ENCODE measurements at places on chromosomes 7 and 10.

- H3K4me1 ChIP-seq = no peaks in the 10 kb centered on the region
- H3K27ac ChIP-seq = no peak overlapping the region
- H3K27me3 ChIP-seq = peaks cover 40% of the 10 kb centered on the region
These were observed 281.6 kb upstream of the ZNF32 start for GRCh38 chr10:43930243-43930642.

DNA sequence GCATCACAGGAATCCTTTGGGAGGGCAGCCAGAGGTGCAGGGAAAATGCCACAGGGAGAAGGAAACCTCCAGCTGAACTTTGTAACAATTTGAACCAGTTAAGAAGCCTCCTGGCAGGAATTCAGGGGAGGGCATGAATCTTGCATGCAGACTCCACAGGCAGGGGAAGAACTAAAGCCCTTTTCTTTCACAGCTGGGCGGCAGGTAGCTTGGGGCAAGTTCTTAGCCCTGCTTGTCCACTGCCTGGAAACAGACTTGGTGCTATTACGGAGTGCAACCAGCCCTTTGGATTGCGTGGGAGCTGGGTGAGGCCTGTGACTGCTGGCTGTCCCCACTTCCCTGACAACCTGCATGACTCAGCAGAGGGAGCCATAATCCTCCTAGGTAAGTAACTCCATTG lies 51.7 kb upstream of the ADAM12 start:
- H3K4me1 ChIP-seq = peaks cover 7% of the 10 kb centered on the region
- DNase-seq = no peak
- H3K36me3 ChIP-seq = no peaks in the 10 kb centered on the region
- no peak overlapping the region for H3K27ac ChIP-seq
- H3K27me3 ChIP-seq = no peaks in the 10 kb centered on the region

DNA sequence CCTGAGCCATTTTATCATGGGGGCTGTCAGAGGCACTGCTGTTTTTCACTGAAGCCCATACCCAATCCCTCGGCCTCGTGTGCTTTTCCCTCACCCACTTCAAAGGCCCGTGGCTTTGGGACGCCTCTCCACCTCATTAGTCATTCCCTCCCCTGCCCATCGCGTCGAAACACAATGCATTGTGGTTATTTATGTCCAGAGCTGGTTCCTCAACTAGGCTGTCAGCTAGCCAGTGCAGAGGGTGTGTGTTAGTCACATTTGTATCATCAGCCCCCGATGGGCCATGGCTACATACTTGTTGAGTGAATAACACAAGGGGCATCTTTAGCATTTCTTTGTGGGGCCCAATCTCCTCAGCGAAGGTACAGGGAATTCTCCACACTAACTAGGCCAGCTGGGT lies 3.8 kb upstream of the CRCP start:
- H3K4me3 ChIP-seq = no peak overlapping the region
- H3K36me3 ChIP-seq = peaks cover 16% of the 10 kb centered on the region
- DNase-seq = no peak
- no peak overlapping the region for H3K27ac ChIP-seq

DNA sequence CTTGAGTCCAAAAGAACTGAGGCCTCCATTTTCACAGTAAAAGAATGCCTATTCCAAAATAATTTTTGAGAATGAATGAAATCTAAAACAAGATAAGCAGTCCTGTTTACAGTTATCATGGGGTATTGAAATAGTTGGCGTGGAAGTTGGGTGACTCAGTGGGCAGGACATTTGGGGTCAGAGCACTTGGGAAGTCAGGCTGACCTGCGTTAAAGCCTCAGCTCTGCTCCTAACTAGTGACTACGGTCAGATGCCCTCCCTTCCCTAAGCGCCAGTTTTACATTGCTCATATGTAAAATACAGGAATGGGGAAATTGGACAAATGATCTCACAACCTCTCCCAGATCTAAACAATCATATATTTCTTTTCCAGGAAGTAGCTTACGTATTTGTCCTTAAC lies 2.3 kb upstream of the PAPSS2 start:
- no peak overlapping the region for H3K4me3 ChIP-seq
- H3K27me3 ChIP-seq = peaks cover 74% of the 10 kb centered on the region
- H3K4me1 ChIP-seq = peaks cover 9% of the 10 kb centered on the region
- peaks cover 7% of the 10 kb centered on the region for H3K36me3 ChIP-seq
- no peak for DNase-seq

GRCh38 chr10:26574783-26575182 lies 122.7 kb upstream of the PDSS1 start:
- H3K4me1 ChIP-seq = peaks cover 5% of the 10 kb centered on the region
- peaks cover 23% of the 10 kb centered on the region for H3K36me3 ChIP-seq
- no peak overlapping the region for H3K4me3 ChIP-seq
- H3K27me3 ChIP-seq = no peaks in the 10 kb centered on the region

DNA sequence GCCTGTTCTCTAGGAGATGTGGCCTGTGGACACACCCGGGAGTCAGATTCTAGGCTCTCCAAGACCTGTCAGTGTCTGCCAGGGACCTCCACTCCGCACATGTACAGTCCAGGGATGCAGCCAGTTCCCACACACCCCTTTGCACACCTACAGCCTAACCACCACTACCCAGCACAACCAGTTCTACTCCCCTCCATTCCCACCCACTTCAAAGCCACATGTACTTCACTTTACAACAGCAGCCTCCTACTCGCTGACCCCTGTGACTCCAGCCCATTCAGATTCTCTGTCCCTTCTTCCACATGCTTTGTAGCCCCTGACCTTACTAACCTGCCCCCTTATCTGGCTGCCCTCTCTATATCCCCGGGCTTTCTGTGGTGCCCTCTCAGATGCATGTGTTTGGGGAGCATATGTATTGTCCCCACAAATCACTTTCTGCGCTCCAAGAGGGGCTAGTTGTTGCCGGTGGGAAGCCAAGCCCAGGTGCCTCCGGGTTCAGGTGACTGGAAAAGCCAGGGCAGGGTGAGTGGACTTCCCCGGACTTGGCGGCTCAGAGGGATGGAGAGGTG lies 7.2 kb downstream of the LBX1 start:
- DNase-seq = no peak
- peaks cover 5% of the 10 kb centered on the region for H3K36me3 ChIP-seq
- H3K4me3 ChIP-seq = peak overlapping the region; percentile 65
- H3K27ac ChIP-seq = no peak overlapping the region
- H3K4me1 ChIP-seq = peaks cover 27% of the 10 kb centered on the region

GRCh38 chr10:129120441-129120840 lies 346.6 kb upstream of the MGMT start:
- H3K4me3 ChIP-seq = no peak overlapping the region
- H3K27ac ChIP-seq = no peak overlapping the region
- no peaks in the 10 kb centered on the region for H3K4me1 ChIP-seq
- no peak for DNase-seq
- peaks cover 5% of the 10 kb centered on the region for H3K36me3 ChIP-seq

GRCh38 chr7:102069931-102070629 lies 216.6 kb upstream of the SH2B2 start:
- no peaks in the 10 kb centered on the region for H3K36me3 ChIP-seq
- H3K4me1 ChIP-seq = peaks cover 2% of the 10 kb centered on the region
- H3K27me3 ChIP-seq = no peaks in the 10 kb centered on the region

DNA sequence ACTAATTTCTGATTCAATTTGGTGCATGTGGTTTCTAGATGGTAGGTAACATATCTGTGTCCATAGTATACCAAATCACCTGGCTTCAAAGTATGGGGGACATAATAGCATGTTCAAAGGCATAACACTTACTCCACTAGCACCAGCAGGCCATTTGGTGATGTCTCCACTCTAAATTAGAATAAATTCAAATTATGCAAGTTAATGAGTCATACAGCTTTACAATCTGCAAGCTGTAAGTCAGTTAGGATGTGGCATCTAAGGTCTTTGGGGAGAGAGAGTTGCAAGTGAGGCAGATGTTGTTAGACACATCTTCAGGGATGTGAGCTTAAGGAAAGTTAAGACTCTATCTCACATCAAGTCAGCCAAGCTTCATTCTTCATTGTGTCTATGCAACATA lies 506.4 kb upstream of the GRM3 start:
- H3K36me3 ChIP-seq = no peaks in the 10 kb centered on the region
- H3K4me1 ChIP-seq = no peaks in the 10 kb centered on the region
- no peak overlapping the region for H3K4me3 ChIP-seq
- H3K27me3 ChIP-seq = no peaks in the 10 kb centered on the region
- H3K27ac ChIP-seq = no peak overlapping the region
- DNase-seq = no peak

DNA sequence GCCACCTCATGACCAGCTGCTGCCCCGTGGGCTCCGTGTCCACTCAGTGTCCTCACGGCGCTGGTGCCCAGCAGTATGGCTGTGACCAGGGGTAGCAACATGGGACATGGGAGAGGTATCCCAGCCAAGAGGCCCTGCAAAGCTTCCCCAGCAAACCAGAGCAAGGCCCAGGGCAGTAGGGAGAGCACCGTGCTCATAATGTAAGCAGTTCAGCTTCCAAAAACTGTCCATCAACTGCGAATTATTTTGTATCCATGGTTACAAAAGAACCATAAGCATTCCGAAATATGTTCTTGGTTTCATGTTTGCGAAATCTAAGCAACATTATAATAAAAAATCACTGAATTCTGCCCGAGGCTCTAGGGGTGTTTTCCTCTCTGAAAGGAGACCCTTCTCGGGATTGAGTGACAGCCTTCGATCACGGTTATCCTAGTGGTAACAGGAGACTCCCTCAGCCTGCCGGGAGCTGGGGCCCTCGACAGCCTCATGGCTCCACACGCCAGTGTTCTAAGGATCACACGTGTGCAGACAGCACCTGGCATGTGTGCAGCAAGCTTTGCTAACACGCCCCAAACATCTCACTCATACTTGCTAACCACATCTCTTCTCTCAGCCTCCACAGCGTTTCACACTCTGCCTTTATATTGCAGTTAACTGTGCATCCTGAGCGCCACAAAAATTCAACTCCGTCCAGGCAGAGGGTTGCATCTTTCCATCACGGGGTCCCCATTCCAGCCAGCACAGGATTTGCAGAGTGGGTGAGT lies 117.6 kb downstream of the DIP2C start:
- peaks cover 54% of the 10 kb centered on the region for H3K27me3 ChIP-seq
- H3K36me3 ChIP-seq = no peaks in the 10 kb centered on the region
- H3K4me1 ChIP-seq = peaks cover 2% of the 10 kb centered on the region
- no peak for DNase-seq

DNA sequence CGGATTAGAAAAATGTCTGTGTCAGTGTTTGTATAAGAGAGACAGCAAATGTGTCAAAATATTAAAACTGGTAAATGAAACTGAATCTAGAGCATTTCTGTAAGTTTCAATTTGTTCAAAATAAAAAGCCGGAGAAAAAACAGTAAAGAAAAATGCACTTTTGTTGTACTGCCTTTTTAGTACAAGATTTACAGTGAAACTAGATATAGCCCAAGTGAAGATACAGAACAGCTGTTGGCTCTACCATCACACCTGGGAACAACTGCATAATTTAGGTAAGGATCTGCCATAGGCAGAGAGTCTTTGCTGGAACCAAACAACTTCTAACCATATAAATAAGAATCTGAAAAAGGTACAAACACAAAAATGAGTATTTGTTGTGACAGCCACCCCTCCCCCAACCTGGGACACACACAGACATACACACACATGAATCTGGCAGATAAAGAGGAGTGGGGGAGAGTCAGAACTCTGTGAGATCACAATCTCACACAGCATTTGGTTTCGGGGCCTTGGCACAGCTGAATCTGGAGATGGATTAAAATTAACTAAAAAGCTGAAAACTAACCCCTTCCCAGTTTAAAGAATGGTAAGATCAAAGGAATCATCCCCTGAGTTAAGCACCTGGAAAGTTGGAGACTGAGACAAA lies 54.8 kb downstream of the DPY19L1 start:
- no peaks in the 10 kb centered on the region for H3K4me1 ChIP-seq
- H3K36me3 ChIP-seq = no peaks in the 10 kb centered on the region
- no peaks in the 10 kb centered on the region for H3K27me3 ChIP-seq
- H3K4me3 ChIP-seq = no peak overlapping the region

- H3K27ac ChIP-seq = no peak overlapping the region
- peaks cover 19% of the 10 kb centered on the region for H3K27me3 ChIP-seq
- DNase-seq = no peak
- no peak overlapping the region for H3K4me3 ChIP-seq
- no peaks in the 10 kb centered on the region for H3K36me3 ChIP-seq
These were observed 95.5 kb downstream of the EBF3 start for GRCh38 chr10:129868449-129869035.

- H3K27ac ChIP-seq = no peak overlapping the region
- no peaks in the 10 kb centered on the region for H3K27me3 ChIP-seq
- DNase-seq = no peak
These were observed 41.9 kb downstream of the PRPF18 start for GRCh38 chr10:13628661-13629060.

- no peak overlapping the region for H3K4me3 ChIP-seq
- H3K4me1 ChIP-seq = no peaks in the 10 kb centered on the region
- H3K27me3 ChIP-seq = no peaks in the 10 kb centered on the region
- no peaks in the 10 kb centered on the region for H3K36me3 ChIP-seq
These were observed 724.5 kb upstream of the POT1 start for GRCh38 chr7:125654076-125654475.

- no peak overlapping the region for H3K4me3 ChIP-seq
- H3K4me1 ChIP-seq = peaks cover 27% of the 10 kb centered on the region
- no peak overlapping the region for H3K27ac ChIP-seq
- no peak for DNase-seq
- H3K36me3 ChIP-seq = peaks cover 4% of the 10 kb centered on the region
- H3K27me3 ChIP-seq = peaks cover 9% of the 10 kb centered on the region
These were observed 46.7 kb upstream of the ZMIZ1 start for GRCh38 chr10:79021948-79022499.

DNA sequence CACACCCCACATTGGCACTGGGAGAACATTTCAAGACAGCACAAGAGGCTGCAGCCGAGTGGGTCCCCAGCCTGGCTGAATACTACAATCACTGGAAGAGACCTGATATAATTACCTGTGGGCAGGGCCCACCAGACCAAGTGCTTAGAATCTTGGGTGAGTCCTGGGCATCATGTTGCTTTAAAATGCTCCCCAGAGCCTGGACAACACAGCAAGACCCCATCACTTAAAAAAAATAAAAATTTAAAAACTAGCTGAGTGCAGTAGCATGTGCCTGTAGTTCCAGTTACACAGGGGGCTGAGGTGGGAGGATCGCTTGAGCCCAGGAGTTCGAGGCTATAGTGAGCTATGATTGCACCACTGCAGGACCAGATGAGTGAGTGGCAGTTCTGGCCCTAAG lies 28.1 kb downstream of the FAM171A1 start:
- no peaks in the 10 kb centered on the region for H3K4me1 ChIP-seq
- H3K36me3 ChIP-seq = peaks cover 3% of the 10 kb centered on the region
- H3K27me3 ChIP-seq = peaks cover 76% of the 10 kb centered on the region
- DNase-seq = no peak
- H3K27ac ChIP-seq = no peak overlapping the region

DNA sequence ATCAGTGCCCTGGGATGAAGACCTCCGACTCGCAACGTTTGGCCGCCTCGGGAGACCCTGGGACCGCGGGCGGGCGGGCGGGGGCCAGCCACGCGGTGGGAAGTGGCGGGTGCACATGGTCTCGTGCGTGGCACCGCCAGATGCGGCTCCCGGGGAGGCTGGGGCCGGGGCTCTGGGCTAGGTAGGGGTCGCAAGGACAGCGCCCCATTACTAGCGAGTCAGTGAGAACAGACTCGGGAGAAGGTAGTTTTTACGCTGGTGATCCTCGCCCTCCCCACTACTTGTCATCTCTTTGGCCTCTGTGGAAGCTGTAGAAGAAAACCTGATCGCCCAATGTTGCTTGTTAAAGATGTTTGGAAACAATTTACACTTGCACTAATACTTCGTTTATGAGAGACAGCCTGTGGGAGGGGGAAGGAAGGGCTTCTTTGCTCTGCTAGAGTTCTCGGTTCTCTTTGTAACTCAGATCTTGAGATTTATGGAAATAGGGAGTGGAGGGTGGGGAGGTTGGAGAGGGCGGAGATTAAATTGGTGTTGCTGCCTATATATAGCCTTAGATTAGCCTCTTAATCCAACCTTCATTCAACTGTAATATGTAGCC lies 591 bp downstream of the BZW2 start:
- H3K4me3 ChIP-seq = peak overlapping the region; percentile 99
- H3K36me3 ChIP-seq = peaks cover 19% of the 10 kb centered on the region
- H3K4me1 ChIP-seq = peaks cover 45% of the 10 kb centered on the region
- peak overlapping the region; percentile 93 for H3K27ac ChIP-seq

Measured in effector memory CD8-positive, alpha-beta T cell (primary cell).